Kidney (tissue), 22 donors: ENCODE measurements at places on chromosomes 2 and 18. TPM values are rescaled to one million over a fixed set of nuclear protein-coding genes. Genes with fewer than 3 reads are reported as not detected.

Gene SLC35F6
- polyA plus RNA-seq, result 43.1 TPM

Gene NT5DC4
- polyA plus RNA-seq, result not detected

Gene TRIM43
- polyA plus RNA-seq, result not detected

Gene COBLL1
- 39.7 TPM for polyA plus RNA-seq

Gene VWA3B
- not detected for polyA plus RNA-seq

Gene LOXHD1
- polyA plus RNA-seq, result not detected

Gene NLRC4
- polyA plus RNA-seq, result 0.49 TPM
